ENCODE measurements at places on chromosomes 6 and 20.

DNA sequence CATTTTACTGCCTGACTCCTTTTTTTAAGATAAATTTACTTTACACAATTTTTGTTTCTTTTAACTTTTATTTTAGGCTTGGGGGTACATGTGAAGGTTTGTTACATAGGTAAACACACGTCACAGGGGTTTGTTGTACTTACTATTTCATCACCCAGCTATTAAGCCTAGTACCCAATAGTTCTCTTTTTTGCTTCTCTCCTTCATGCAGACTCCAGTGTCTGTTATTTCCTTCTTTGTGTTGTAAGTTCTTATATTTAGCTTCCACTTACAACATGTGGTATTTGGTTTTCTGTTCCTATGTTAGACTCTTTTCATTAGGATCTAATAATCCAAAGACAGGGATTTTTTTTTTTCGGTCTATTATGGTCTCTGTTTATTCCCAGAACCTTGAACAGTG is 83.5 kb upstream of the CCN6 start:
- DNase-seq = no peak

- no peak for DNase-seq
Observed at GRCh38 chr6:10668126-10668917, 26.1 kb downstream of the C6orf52 start.

- no peak for DNase-seq
Observed at GRCh38 chr20:5074232-5074674, 45.5 kb downstream of the PCNA start.

DNA sequence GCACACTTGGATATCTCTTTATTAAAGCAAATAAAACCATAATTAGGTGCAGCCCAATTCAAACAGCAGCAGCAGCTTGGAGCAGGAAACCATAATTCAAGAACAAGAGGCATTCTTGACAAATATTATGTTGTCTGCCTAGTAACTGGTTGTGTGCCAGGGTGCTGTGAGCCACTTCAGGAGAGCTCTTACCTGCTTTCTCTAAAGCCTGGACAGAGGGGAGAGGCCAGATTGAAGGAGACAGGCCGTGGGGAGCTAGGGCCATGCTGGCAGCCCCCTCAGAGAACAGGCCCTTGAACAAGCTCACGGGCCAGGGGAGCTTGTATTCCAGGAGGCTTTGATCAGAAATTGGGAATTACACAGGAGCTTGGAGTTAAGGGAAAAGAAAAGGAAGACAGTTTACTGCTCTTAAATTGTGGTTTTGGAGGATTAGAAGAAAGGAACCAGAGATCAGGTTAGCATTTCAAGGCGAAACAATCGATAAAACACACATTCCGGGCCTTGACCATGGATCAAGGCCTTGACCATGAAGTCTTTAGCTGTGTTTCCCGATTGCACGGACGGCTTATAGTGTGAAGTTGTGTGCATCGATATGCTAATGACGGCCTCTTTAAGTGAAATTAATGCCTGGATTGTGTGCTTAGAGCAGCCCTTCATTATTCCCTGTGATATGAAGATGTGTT is 69.8 kb upstream of the NKX2-2 start:
- DNase-seq = no peak

- no peak for DNase-seq
Observed at GRCh38 chr20:49594931-49595315, 27.0 kb upstream of the PTGIS start.

DNA sequence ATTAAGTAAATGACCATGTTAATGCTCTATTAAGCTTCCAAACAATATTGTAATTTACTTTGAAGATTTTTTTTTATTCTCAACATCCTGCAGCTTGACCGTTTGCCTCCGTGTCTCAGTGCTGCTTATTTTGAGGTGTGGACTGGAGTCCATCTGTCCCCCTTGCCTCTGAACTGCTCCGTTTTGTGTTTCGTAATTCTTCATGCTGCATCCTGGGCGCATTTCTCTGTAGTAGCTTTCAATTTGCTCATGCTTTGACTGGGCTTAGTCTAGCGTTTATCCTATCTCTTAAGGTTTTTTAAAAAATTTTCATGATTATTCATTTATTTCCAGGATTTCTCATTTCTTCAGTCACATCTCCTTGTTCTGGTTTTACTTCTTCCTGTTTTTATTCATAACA is 37.8 kb downstream of the PTPN1 start:
- DNase-seq = no peak

DNA sequence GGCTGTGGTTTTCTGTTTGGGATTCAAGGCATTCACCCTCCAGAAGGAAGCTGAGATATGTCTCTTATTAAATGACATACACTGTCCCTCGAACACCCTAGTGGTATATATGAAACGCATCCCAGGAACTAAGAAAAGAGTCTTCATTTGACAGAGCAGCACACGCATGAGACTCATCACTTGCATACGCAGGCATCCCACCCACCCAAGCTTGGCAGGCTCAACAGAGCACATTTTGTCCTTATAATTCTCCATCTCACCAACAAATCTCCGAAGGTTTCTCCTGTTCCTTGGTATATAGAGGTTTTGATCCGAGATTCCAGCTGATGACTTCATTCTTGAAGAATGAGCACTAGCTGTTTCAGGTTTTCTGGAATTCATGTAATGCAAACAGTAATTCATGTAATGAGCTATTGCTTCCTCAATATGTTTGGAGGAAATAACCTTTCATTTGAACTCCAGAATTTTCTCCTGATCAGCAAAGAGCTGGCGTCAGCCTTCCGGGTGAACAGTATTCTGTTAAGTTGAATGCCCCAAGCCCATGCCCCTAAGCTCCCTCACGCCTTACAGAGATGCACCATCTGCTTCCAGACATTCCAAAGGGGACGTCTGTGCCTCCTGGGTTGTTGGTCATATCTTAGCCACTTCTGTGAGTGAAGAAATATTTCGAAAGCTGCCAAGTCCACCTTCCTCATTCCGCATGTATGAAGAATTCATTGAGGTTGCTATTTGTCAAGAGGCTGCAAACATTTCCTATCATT is 66.0 kb upstream of the CDH4 start:
- no peak for DNase-seq

- DNase-seq = no peak
Observed at GRCh38 chr6:89034586-89035251, 45.8 kb upstream of the PNRC1 start.

GRCh38 chr6:119209452-119210205 is 131.2 kb upstream of the FAM184A start:
- no peak for DNase-seq

DNA sequence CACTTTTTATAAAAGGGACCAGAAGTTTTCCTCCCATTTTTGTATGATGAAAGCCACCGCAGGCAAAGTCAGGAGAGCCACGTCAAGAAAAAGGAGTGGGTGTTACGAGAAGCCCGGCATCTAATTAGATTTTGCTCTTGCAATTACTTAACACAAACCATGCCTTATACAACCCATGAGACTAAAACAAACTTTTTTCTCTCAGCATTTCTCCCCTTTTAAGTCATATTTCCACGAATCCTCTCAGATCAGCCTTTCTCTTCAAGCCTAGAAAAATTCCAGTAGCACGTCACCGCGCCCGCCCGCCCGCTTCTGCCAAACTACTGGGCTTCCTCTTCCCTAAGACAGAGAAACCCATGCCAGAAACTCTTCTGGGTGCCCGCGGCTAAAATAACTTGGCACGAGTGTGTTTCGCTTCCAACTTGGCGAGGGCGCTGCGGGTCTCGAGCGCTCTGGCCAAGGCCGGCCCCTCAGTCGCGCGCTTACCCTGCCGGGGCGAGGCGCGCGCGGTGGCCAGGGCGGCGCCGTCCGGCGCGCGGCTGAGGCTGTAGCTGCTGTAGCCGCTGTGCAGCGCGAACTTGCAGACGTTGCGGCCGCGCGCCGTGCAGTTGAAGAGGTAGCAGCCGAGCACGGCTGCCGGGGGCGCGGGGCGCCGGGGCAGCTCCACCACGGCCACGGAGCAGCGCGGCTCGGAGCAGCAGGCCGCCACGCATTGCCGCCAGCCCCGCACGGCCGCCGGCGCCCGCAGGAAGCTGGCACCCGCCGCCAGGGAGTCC is 1.0 kb downstream of the LRP11 start:
- DNase-seq = peak; percentile 29

GRCh38 chr6:126444659-126445273 is 104.9 kb downstream of the CENPW start:
- no peak for DNase-seq

- no peak for DNase-seq
Observed at GRCh38 chr20:50682947-50683530, 8.3 kb downstream of the RIPOR3 start.

- no peak for DNase-seq
Observed at GRCh38 chr6:37582306-37582705, 82.6 kb upstream of the CCDC167 start.

DNA sequence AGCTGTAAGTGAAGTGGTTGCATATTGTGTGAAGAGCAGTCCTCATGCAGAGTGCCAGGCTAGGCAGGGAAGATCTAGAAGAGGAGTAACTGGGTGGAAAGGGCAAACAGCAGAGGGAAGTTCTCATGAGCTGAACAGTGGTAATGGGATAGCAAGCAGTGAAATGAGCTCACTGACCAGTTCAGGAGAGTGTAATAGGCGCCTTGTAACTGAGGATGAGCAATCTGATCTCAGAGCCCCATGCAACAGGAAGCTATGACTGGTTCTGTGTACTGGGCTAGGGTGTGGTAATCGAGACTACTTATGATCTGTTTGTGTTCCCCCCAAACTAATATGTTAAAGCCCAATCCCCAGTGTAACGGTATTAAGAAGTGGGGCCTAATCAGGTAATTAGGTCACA is 98.6 kb downstream of the RFX6 start:
- no peak for DNase-seq

DNA sequence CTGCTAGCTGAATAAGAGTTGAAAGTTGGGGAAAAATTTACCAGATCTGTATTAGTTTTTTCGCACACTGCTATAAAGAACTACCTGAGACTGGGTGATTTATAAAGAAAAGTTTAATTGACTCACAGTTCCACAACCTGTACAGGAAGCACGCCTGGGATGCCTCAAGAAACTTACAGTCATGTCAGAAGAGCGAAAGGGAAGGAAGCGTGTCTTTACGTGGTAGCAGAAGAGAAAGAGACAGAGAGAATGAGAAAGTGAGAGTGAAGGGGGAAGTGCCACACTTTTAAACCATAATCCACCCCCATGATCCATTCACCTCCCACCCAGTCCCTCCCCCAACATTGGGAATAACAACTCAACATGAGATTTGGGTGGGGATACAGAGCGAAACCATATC is 79.6 kb downstream of the KHDC1L start:
- no peak for DNase-seq

- DNase-seq = no peak
Observed at GRCh38 chr6:67244037-67244436, 1391.0 kb upstream of the ADGRB3 start.

- DNase-seq = no peak
Observed at GRCh38 chr20:22312744-22313346, 271.5 kb downstream of the FOXA2 start.

DNA sequence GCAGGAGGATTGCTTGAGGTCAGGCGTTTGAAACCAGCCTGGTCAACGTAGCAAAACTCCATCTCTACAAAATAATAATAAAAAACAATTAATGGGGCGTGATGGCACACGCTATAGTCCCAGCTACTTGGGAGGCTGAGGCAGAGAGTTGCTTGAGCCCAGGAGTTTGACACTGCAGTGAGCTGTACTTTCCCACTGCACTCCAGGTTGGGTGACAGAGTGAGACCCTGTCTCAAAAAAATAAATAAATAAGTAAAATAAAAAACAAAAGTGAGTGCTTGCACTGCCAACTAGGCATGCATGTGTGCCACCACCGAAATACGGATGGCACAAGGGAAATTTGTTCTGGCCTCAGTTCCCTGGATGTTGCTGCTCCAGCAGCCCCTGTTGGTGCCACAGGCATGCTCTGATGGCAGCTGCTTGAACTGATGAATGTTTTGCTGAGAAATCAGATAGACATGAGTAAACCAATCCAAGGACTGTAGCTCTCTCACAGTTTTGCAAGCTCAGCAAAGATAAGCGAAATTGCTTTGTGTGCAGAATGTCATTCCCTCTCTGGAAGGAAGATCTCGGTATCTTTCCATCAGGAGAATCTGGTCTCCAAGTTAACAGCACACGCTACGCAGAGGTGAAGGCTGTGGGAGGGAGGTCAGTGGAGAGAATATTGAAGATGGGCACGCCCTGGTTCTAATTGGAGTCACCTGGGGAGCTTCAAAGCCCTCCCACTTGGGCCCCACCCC is 188.0 kb upstream of the SLC24A3 start:
- no peak for DNase-seq
